ENCODE measurements at places on chromosomes 5 and 9.

GRCh38 chr5:141683596-141684141 lies 1.6 kb upstream of the ARAP3 start:
- DNase-seq, result no peak

- no peak for DNase-seq
Observed at GRCh38 chr9:110207071-110207641, 803 bp downstream of the C9orf152 start.

GRCh38 chr9:15426019-15426418 lies 3.3 kb downstream of the SNAPC3 start:
- no peak for DNase-seq

GRCh38 chr5:532521-533242 lies 8.4 kb upstream of the SLC9A3 start:
- no peak for DNase-seq

DNA sequence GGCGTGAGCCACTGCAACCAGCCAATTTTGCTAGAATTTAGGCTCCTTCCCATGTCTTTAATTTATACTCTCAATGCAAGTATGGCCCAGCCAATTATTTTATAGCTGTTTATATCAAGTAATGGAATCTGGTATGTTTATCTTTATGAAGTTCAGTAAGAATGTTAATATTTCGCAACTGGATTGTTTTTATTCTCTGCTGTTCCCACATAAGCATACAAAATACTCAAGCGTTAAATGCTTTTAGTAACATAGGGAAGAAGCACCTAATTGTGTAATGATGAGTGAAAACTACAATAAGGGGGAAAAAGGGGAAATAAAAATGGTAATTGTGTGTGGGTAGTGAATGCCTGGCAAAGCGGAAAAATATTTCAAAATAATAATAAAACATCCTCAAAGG lies 21.3 kb downstream of the PWWP2A start:
- no peak for DNase-seq

- DNase-seq, result no peak
Observed at GRCh38 chr5:89401659-89402058, 518.7 kb upstream of the MEF2C start.

- DNase-seq, result no peak
Observed at GRCh38 chr9:136854113-136854841, 2.1 kb downstream of the MAMDC4 start.

GRCh38 chr5:119578937-119579336 lies 50.4 kb upstream of the FAM170A start:
- DNase-seq, result no peak

DNA sequence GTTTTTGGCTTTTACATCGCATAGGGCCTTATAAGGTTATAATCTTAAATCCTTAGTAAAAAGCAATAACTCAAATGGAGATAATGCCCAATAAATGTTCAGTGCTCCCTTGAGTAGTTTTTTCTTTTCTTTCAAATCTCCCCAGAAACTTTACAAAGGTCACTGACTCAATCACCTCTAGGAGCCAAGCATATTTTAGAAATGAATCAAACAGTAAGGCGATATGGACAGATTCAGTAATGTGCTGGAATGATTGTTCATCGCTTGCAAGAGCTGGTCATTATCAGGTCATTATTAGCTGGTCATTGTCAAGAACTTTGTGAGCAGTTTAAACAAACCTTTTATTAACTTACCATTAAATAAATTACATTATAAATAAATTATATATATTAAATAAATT lies 130.4 kb upstream of the SLIT3 start:
- no peak for DNase-seq

- DNase-seq, result no peak
Observed at GRCh38 chr5:139687656-139688055, 39.5 kb downstream of the CXXC5 start.

- DNase-seq, result no peak
Observed at GRCh38 chr5:61177716-61178115, 15.4 kb upstream of the SMIM15 start.

GRCh38 chr5:88858392-88858791 lies 24.6 kb downstream of the MEF2C start:
- DNase-seq, result no peak
